ENCODE measurements at places on chromosomes 5 and 9. TPM values are rescaled to one million over a fixed set of nuclear protein-coding genes. Genes with fewer than 3 reads are reported as not detected.
A peak's percentile ranks its signal among the peaks of the same experiment; 100 is the strongest.

Gene COL5A1
- total RNA-seq, result 0.49 TPM

DNA sequence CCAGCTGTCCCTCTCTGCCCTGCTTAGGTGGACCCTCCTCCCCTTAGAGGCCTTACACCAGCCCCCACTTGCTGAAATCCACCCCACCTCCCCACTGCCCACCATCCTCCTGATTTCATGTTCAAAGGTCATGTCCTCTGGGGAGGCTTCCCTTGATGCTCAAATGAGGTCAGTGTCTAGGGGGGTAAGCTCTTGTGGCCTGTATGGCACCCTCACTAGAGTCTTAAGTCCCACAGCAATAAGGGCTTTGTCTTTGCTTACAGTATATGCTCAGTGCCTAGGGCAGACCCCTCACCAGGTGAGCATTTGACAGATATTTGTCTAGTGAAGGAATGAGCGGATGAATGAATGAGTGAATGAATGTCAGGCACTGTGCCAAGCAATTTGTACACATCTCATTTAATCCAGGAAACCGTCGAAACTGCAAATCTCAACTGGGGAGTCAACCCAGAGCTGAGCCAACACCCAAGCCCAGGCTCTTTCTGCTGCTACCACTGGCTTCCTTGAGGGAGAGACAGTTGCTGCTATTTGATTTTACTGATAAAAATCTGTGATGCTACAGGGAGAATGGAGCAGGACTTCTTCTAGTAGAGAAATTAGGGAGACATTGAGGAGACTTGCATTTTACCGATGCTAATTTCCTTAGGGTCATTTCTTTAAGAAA is 101.9 kb downstream of the IQGAP2 start:
- DNase-seq, result no peak

Gene PHYHD1
- 1.9 TPM for total RNA-seq

- no peak for DNase-seq
Measured at GRCh38 chr9:12614488-12614887, 78.7 kb upstream of the TYRP1 start.

GRCh38 chr5:139046551-139046950 is 151.6 kb downstream of the SIL1 start:
- DNase-seq, result no peak

GRCh38 chr5:142551338-142552067 is 134.4 kb downstream of the FGF1 start:
- DNase-seq, result no peak

Gene NACC2
- total RNA-seq, result 8.4 TPM

GRCh38 chr9:99113414-99114048 is 8.6 kb downstream of the TGFBR1 start:
- DNase-seq, result no peak

- DNase-seq, result no peak
Measured at GRCh38 chr5:90231688-90232087, 177.9 kb downstream of the CETN3 start.

DNA sequence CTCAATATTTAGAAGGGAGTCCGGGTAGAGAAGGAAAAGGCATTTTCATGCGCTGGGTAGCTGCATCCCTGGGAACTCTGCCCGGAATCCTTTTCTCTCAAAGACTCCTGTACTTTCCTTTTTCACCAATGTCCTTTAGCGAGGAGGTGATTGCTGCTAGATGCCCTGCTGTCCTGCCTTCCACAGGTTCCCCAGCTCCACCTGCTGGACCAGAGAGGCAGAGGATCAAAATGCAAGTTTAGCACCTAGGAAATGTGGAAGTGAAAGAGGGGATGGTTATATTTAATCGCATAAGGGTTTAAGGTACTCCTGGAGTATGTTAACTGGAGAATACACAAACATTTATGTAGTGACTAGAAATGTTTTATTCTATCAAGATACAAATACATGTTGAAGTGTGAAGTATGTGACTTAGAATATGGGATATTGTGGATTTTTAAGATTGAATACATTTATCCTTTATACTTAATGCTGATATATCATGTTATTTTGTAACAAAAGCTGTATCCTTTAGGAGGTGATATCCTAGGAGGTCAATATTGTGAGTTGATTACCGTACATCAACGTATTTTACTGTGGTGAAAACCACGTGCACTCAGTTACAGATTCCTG is 145.7 kb downstream of the ARHGAP26 start:
- no peak for DNase-seq

DNA sequence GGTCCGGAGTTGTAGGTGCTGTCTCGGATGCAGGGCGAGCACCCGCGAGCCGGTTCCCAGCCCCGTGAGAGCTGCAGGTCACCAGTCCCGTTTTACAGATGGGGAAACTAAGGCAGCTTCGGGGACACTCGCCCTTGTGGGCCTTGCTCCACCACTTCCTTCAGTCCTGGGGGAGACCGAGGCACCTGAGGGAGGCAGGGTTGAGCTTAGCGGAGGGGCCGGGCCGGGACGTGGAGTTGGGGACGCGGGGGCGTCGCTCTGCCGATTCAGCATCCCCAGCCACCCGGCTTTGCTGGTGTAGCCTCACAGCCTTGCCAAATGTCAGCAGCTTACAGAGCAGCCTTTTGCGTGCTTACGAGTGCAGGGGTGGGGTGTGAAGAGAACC is 530 bp downstream of the BBLN start:
- DNase-seq, result peak; percentile 54

DNA sequence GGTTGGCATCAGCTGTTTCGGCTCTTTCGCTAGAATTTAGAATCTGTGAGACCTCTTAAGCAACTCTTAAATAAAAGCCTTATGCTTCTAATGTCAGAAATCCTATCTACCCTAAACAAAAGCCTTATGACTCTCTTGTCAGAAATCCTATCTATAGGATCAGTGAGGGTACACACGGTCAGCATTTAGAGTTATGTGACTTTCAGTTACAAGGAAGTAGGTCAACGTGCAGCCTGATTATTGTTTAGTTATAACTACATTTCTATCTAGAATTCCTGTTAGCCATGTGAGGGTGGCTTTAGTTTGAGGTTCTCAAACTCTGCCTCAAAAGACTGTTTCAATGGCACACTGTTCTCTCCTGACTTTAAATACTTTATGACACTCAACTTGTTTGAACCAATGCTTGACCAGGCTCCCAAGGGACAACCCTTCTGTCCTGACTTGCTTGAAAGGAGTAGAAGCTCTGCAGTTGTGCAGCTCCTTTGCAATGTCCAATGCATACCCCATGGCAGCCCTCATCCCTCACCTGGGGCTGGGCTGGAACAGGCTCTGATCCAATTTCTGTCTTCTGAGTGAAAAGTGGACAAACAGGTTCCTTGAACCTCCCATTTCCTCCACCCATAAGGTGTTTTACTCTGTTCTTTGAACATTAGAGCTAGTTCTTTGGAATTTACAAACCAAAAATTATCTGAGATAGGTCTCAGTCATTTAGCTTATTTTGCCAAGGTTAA is 251.6 kb upstream of the PIK3R1 start:
- no peak for DNase-seq

- no peak for DNase-seq
Measured at GRCh38 chr5:133130387-133131118, 78.7 kb downstream of the HSPA4 start.

- DNase-seq, result no peak
Measured at GRCh38 chr5:94632024-94632423, 13.6 kb downstream of the SLF1 start.

DNA sequence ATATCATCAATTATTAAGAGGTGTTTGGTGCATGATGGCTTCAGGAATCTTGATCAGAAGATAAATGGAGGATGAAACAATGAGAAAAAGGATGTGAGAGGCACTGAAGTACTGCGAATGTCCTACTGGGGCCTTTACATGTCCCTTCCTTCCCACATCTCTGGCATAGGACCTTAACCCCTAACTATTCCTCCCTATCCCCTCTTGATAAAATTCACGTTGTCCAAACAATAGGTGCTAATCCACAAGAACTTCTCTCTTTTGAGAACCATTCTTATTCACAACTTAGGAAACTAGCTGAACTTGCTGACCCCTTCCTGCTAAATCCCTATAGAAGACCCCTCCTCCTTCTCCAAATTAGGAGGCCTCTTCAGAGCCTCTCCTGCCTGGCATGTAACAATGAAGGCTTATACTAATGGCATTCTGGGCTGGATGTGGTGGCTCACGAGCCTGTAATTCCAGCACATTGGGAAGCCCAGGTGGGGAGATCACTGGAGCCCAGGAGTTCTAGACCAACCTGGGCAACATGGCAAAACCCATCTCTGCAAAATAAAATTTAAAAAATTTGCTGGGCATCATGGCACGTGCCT is 276.5 kb upstream of the SMARCA2 start:
- no peak for DNase-seq

- no peak for DNase-seq
Measured at GRCh38 chr9:26779062-26779461, 113.5 kb downstream of the CAAP1 start.

DNA sequence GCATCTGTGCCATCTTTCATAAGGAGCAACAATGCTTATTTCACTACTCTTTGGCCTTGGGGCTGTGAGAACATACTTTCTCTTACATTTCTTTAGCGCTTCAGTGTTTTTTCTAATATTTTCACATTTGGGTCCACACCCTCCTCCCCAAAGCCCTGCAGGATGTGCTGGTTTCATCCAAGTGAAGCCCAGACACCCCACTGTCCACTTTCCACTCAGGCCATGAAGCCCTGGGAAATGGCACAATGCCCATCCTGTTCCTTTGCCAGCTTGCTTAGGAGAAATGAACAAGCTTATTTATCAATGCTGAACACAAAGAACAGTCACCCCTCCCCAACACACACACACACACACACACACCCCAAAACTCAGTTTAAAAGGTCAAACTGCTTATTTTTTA is 17.3 kb upstream of the TMOD1 start:
- DNase-seq, result no peak

GRCh38 chr9:134179595-134179917 is 15.2 kb upstream of the RNU6ATAC start:
- DNase-seq, result no peak

Gene ENTREP1
- total RNA-seq, result not detected

DNA sequence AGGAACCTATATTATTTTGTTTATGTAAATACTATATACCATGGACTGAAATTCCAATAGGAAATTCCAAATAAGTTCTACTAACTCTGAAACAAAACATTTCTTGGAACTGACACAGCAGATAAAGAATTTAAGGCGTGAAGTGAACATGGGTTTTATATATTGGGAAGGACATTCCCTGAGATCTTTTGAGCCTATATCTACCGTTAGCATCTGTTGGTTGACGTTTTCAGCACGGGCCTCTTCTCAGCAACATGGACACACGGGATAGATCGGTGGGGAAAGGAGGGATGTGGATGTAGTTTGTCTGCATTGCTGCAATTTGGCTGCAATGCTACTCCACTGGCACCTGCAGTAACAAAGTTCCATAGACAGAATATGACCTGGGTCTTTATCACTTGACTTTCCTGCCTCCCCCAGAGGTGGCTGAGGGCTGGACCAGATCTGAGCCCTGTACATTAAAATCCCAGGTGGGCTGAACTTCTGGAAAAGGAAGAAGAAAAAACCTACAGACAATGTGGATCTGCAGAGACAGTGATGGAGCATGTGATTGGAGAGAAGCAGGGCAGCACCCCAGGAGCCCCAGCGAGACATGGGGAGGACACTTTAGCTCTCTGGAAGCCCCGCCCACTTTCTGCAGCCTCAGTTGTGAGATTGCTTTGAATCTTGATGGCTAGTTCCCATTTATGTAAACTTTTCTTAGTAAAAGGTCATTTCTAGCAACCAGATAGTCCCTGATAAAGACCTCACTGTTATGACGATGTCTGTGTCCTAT is 91.2 kb upstream of the CPEB4 start:
- no peak for DNase-seq

GRCh38 chr5:172793577-172794488 is 22.8 kb upstream of the DUSP1 start:
- no peak for DNase-seq

Gene KCNN2
- total RNA-seq, result not detected

DNA sequence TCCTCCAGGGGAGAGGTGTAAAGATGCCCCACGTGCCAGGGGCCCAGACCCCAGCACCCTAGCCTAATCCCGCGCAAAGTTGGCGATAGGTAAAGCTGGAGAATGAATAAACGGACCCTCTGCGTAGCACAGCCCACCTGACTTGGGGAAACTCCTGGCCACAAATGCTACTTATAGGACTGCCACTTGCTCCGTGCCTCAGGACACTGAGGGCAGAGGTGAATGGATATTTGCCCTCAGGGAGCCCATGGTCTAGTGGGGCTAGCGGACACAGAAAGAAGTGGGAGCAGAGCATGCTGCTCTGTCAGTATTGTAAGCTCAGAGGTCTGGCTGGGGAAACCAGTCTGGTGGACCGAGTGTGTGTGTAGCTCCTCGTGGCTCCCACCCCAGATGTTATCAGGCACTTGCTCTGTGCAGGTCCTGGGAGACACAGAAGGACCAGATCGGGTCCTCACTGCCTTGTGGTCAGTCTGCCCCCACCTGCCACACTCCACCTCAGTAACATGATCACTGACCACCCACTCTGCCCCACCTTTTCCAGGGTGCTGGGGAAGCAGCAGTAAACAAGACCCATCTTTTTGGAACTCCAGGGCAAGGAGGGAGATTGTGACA is 841 bp downstream of the GRK6 start:
- no peak for DNase-seq

DNA sequence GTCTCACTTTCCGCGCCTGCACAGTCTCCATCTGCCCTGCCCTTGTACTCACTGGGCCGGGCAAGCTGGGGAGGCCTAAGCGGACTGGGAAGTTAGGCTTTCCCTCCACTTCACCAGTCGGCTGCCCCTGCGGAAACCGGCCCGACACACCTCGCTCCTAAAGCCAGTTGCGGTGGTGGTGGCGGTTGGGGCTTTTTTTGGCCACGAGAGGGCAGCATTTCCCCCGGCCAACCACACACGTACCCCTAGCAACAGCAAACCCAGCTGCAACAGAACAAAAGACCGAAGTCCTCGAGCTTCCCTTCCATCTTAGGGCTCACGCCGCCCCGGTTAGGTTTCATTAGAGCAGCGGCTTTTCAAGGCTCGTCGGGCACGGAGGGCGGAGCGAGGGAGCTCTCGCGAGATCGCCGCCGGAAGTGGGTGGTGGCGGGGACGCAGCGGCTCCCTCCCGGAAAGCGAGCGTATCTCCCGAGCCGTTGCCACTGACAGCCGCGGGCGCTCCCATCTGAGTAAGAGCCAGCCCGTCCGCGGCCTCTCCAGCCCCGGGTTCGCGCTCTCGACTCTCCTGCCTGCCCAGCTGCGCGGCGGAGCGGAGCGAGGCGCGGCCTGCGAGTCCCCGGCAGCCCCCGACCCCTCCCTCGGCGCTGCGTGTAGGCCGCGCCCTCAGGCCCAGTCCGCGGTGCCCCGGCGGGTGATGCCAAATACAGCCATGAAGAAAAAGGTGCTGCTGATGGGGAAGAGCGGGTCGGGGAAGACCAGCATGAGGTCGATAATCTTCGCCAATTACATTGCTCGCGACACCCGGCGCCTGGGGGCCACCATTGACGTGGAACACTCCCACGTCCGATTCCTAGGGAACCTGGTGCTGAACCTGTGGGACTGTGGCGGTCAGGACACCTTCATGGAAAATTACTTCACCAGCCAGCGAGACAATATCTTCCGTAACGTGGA is at the start of gene RRAGA:
RRAGA (plus strand) TSS at position 462 of the 951 bp plus-strand sequence; CDS start at position 695, 233 bp downstream.
- peak; percentile 96 for DNase-seq

DNA sequence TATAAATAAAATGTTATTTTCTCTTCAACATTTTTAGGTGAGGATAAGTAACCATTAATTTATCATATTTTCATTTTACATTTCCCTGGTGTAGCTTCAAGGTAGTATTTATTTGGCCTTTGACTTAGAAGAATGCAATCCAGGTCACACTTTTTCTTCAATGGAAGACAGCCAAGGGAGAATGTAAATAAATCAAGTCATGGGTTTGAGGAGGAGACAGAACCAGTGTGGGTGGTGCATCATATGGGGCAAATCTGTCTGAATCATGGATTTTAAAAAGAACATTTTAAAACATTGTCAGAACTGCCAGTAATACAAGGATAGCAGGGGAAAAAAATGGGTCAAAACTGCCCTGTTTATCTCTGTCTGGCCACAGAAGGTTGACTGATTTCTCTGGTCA is 229.5 kb downstream of the FAM114A2 start:
- no peak for DNase-seq
